ENCODE measurements at places on chromosomes 3 and 15.

DNA sequence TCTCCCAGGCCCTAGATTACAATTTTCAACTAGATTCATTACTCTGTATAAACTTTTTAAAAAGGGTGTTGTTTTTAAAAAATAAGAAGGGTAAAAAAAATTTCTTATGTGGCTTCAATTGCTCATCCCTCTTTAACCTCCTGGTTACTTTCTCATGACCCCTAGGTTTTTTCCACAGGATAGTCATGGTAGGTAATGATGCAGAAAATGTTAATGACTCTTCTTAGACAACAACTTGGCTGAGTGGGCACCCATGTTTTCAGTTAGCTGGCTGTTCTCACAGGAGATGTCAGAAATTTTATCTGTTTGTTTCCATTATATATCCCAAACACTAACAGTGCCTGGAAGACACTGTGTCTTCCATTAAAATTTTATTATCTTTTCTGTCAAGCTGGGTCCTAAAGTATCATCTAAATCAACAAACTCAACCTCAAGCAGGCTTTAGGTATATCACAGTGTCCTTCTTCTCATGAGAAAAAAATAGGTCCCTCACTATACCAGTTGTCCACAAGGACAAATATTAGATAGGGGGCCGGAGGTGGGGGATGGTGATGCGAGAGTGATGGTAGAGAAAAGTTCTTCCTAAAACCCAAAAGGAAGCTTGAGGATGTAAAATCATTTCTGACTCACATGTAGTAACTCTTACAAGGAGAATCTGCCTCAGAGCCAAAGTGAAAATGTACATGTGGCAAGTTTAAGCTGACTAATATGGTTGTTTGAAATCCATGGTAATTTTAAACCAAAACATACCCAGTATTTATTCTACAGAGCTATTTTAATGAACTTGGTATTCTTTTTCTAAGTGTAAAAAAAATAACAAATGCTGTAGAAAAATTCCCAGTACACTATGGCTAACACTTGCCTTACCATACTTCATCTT, 43.3 kb downstream of the PLOD2 start:
- DNase-seq: no peak

- DNase-seq: peak; percentile 18
Observed at GRCh38 chr15:62390791-62391640, 225.9 kb upstream of the C2CD4B start.

- no peak for DNase-seq
Observed at GRCh38 chr3:185052631-185053030, 100.2 kb downstream of the C3orf70 start.

DNA sequence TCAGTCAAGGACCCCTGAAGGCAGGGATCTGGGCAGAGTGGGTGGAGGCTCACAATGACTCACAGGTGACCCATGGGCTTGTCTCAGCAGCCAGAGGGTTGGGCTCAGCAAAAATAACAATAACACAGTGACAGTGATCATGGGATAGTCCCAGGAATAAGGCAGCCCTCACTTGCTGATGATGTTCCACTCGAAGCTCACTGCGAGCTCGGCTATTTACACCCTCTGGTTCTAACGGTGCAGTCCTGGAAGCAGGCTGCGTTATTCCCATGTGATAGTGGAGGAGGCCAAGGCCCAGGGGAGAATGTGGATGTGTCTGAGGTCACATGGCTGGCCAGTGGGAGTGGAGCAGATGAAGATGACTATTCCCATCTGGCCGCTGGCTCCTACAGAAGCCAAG, 16.2 kb downstream of the CCDC33 start:
- no peak for DNase-seq

- DNase-seq: no peak
Observed at GRCh38 chr3:17094551-17094950, 209.8 kb downstream of the PLCL2 start.

GRCh38 chr15:98013631-98014030, 53.1 kb downstream of the ARRDC4 start:
- no peak for DNase-seq

DNA sequence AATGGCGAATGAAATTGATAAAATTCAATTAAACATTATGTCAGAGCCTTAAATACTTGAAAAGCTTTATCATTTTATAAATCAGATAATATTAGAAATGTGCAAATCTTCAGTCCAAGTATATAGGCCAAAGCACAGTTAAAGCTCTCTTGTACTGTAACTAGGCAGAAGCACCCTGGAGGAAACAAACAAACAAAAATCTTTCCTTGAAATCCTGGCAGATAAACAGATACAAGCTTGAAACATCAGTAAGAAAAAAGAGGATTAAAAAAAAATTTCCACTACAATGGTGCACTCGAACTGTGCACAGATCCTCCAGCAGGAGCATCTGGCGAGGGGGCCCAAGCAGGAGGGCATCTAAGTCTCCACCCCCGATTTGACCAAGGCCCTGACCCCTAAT, 166.6 kb downstream of the PLD1 start:
- no peak for DNase-seq

DNA sequence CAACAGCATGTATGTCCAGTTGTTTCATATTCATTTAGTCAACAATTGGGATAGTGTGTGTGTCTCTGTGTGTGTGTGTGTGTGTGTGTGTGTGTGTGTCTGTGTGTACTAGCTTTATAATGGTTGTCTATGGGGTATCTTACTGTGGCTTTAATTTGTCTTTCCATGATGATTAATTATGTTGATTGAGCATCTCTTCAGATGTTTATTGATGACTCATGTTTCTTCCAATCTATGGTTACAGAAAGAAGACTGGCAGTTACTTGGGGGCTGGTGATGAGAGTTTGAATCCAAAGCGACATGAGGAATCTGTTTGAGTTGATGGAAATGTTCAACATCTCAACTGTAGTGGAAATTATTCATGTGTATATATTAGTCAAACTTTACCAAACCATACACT, 440.1 kb downstream of the ZNF385D start:
- no peak for DNase-seq

- DNase-seq: no peak
Observed at GRCh38 chr3:933326-933725, 159.5 kb upstream of the CNTN6 start.

DNA sequence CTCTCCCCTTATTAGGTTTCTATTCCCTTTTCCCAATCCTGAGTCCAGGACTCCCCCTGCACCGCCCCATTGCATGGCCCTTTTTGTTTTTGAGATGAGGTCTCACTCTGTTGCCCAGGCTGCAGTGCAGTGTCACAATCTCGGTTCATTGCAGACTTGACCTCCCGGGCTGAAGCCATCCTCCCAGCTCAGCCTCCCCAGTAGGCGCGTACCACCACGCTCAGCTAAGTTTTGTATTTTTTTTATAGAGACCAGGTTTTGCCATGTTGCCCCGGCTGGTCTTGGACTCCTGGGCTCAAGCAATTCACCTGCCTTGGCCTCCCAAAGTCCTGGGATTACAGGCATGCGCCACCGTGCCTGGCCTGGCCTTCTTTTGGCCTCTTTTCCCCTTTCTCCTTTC, 29.3 kb downstream of the PDIA5 start:
- no peak for DNase-seq

GRCh38 chr3:31275038-31275572, 257.6 kb upstream of the STT3B start:
- peak; percentile 35 for DNase-seq

- peak; percentile 27 for DNase-seq
Observed at GRCh38 chr3:192444096-192444790, 283.1 kb downstream of the FGF12 start.

- DNase-seq: no peak
Observed at GRCh38 chr3:47476330-47476626, 537 bp upstream of the SCAP start.

DNA sequence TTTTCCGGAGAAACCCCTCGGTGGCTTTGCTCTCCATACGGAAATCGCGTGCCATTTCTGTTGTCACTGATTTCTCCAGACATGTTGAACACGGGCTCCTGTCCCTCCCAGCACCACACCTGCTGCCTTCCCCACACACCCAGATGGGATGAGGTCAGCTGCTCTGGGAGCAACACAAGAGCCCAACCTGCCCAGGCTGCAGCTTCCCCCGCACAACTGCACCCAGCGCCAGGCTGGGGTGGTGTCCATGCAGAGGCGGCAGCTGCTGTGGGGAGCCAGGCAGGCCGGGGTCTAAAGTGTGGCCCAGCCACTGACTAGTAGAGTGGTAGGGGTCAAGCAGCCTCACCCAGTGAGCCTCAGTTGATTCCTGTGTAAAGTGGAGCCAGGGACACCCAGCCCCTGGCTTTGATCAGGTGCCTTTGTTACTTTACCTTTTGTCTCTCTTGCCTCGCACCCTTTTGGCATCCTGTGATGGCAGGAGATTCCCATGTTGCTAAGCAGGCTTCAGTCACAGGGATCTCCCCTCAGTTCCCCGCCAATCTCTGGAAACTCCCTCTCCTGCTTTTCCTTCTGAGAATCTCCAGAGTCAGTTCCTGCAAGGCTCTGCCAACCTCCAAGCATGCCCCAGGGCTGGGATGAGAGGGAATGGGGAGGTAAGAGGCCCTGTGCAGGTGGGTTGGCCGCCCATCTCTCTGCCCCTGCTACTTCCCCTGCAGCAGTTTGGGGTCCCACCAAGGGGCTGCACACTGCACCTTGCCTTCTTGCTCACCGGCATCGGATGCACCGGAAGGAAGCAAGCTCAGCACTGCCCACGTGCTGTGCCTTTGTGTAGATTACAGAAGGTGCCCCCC, 91.8 kb upstream of the ALDH1A3 start:
- no peak for DNase-seq

- DNase-seq: no peak
Observed at GRCh38 chr15:74136540-74136813, 6.1 kb downstream of the ISLR2 start.

GRCh38 chr3:47008851-47009224, 29.4 kb downstream of the NBEAL2 start:
- peak; percentile 22 for DNase-seq

- DNase-seq: no peak
Observed at GRCh38 chr15:56964182-56964581, 45.7 kb downstream of the TCF12 start.

GRCh38 chr15:82178061-82178460, 84.5 kb downstream of the EFL1 start:
- DNase-seq: no peak

- no peak for DNase-seq
Observed at GRCh38 chr3:179688850-179689249, 36.0 kb downstream of the USP13 start.

DNA sequence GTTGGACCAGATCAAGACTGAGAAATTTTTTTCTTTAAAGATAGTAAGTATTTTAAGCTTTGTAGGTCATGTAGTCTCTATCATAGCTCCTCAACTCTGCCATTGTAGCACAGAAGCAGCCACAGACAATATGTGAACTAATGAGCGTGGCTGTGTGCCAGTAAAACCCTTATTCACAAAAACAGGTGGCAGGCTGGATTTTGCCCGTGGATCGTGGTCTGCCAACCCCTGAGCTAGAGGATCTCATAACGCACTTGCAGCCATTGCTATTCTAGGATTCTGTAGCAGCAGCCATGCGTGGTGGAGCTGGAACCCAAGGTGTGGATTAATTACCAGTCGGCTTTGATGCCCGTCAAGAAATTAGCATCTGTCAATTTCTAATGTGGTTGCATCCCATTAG, 68.7 kb upstream of the PLXNA1 start:
- no peak for DNase-seq

- DNase-seq: no peak
Observed at GRCh38 chr3:58839187-58839586, 172.6 kb upstream of the FAM3D start.

DNA sequence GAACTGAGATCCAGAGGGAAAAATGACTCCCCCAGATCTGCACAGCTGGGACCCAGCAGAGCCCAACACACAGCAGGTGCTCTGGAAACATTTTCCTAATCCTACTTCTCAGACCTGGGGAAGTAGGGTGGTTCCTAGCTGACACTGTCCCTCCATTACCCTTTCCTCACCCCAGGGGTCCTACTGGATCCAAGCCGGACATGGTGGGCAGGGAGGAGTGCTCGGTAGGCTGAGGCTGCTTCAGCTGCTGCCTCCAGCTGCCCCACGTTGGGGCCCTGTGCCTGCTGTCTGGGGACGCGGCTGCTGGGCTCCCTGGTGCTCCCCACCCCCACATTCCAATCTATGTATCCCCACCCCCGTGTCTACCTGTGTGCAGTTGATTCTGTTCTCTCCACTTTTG, 29.8 kb upstream of the SLC6A6 start:
- no peak for DNase-seq

DNA sequence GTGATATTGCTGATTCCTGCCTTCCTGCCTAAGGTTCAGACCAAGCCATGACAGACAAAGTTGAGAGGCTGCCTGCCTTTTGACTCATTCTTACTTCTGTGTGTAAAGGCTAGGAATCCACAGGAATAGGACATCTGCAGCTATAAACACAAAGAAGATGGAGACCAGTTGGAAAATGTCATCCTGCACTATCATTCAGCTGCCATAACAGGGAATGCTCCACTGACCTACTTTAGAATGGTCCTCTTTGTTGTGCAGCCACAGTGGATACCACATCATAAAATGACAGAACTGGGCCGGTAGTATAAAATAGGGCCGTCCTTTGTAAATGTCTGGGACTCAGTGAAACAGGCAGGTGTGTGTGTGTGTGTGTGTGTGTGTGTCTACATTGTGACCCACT, 75.1 kb downstream of the STAC start:
- no peak for DNase-seq

- no peak for DNase-seq
Observed at GRCh38 chr3:64138656-64139375, 86.5 kb downstream of the PRICKLE2 start.

- DNase-seq: no peak
Observed at GRCh38 chr3:20245781-20246180, 59.8 kb upstream of the SGO1 start.

- no peak for DNase-seq
Observed at GRCh38 chr15:57122080-57122840, 203.8 kb downstream of the TCF12 start.

- no peak for DNase-seq
Observed at GRCh38 chr15:91689377-91689776, 164.1 kb upstream of the SLCO3A1 start.

DNA sequence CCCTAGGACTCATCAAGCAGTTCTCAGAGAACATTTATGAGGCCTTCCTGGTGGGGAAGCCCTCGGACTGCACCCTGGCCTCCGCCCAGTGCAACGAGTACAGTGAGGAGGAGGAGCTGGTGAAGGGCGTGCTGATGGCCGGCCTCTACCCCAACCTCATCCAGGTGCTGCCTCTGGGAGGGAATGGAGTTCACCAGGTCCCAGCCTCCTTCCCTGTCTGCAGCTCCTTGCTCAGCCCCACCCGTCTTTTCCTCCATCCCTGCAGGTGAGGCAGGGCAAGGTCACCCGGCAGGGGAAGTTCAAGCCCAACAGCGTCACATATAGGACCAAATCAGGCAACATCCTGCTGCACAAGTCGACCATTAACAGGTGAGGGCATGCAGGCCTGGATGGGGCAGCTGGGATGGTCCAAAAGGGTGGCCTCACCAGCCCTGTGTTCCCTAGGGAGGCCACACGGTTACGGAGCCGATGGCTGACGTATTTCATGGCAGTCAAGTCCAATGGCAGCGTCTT, 46.3 kb downstream of the DHX30 start:
- no peak for DNase-seq
